Peyer's patch (tissue), 4 donors: ENCODE measurements at places on chromosomes 4 and X. TPM values are rescaled to one million over a fixed set of nuclear protein-coding genes. Genes with fewer than 3 reads are reported as not detected.

The CFI gene
- total RNA-seq = 8.3 TPM

The VCX gene
- not detected for total RNA-seq

The CNKSR2 gene
- total RNA-seq = 1.2 TPM

DNA sequence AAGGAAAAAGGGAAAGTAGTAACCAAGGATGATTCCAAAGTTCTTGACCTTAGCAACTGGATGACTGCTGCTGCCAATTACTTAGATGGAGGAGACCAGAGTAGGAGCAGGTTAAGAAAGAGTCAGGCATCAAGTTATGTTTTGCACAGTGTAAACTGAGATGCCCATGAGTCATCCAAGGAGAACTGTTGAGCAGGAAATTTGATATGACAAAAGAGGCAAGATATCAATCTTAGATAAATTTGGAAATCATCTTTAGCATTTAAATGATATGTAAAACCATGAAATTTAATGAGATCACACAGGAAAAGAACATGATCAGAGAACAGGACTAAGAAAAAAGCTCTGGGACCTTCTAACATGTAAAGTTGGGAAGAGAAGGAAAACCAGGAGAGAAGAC lies 361.3 kb downstream of the OPHN1 start:
- DNase-seq = no peak

DNA sequence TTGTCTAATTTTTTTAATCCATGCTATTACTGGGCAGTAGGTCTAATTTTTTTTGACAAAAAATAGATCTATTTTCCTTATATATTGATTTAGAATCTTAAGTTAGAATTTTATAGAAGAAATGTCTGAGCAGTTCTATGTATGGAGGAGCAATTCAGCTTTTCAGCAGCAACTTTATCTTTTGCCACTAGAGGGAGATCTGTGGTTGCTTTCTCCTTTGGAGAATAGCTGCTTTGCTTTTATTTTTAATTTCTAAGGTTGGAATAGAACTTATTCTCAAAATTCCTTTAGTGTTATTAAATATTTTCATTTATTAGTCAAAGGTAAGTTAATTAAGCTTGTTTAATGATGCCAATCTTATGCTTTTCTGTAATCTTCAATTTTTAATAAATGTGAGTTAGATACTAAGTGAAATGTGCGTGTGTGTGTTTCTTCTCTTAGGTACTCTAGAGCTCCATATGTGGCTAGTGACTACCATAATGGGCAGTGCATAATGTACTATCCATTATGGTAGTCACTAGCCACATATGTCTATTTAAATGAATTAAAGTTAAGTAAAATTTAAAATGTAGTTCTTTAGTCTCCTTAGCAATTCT lies 29.3 kb downstream of the FAM199X start:
- no peak for DNase-seq

The NUDT11 gene
- 0.35 TPM for total RNA-seq

The FDCSP gene
- 2.4 TPM for total RNA-seq

DNA sequence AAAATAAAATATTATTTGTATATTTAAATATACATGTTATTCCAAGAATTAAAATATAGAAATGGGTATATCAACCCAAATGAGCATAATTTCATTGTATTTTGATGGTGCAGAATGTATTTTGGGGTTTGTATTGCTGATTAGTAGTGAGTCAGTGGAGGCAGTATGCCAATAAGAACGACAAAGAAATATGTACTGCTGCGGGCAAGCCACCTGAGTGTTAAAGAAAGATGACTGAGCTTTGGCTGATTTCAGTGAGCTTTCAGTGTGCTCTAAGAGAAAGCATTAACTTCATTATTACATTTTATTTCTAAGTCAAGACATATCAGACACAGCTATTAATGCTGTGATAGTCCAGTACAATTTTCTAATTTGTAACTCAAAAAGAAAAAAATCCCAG lies 297.8 kb downstream of the ANK2 start:
- no peak for DNase-seq

The GNRHR gene
- total RNA-seq = not detected

- DNase-seq = no peak
Measured at GRCh38 chr4:178339769-178340168, 897.5 kb upstream of the AGA start.

The GUCY1B1 gene
- total RNA-seq = 4.3 TPM

DNA sequence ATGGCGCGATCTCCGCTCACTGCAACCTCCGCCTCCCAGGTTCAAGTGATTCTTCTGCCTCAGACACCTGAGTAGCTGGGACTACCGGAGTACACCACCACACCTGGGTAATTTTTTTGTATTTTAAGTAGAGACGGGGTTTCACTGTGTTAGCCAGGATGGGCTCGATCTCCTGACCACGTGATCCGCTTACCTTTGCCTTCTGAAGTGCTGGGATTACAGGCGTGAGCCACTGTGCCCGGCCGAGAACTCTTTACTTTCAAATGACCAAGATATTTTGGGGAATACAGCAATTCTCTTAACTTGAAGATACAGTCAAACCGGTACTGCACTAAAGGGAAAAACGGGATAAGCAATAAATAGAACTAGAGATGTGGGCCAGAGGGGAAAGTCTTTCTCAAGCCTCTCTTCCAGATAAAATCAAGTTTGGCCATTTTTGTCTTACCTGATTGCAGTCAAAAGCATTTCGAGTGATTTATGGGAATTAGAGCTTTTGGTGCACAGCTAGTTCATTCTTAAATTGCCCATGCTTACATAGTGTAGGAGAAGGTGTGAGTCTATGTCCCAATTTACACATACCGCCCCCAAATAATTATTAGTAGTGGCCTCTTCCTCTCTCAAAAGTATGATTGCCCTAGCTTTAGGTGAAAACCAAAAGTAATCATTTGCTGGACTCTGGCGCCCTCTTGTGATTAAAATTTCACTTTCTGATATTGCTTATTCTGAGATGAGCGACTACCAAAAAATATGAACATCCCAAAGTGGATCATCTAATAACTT lies 53.2 kb upstream of the ABCG2 start:
- no peak for DNase-seq

The PRSS12 gene
- total RNA-seq = 23.1 TPM
